ENCODE measurements at places on chromosomes 3 and 15. TPM values are rescaled to one million over a fixed set of nuclear protein-coding genes. Genes with fewer than 3 reads are reported as not detected.

Gene CERS3
- 0.28 TPM for total RNA-seq

Gene CA12
- 7.5 TPM for total RNA-seq

Gene IL17RD
- total RNA-seq, result 20.0 TPM

Gene LRRN1
- 57.4 TPM for total RNA-seq

Gene DGKG
- 5.6 TPM for total RNA-seq

Gene CLDN16
- total RNA-seq, result 0.39 TPM

Gene SORD
- total RNA-seq, result 24.6 TPM

Gene FBXO40
- 0.06 TPM for total RNA-seq

Gene STXBP5L
- total RNA-seq, result 19.1 TPM

Gene SPSB4
- total RNA-seq, result 8.1 TPM

Gene SCAANT1
- total RNA-seq, result not detected

Gene TNFSF10
- 13.0 TPM for total RNA-seq

Gene WWTR1
- 43.3 TPM for total RNA-seq

- no peak for DNase-seq
Measured at GRCh38 chr3:194785315-194785714, 99.6 kb downstream of the FAM43A start.

DNA sequence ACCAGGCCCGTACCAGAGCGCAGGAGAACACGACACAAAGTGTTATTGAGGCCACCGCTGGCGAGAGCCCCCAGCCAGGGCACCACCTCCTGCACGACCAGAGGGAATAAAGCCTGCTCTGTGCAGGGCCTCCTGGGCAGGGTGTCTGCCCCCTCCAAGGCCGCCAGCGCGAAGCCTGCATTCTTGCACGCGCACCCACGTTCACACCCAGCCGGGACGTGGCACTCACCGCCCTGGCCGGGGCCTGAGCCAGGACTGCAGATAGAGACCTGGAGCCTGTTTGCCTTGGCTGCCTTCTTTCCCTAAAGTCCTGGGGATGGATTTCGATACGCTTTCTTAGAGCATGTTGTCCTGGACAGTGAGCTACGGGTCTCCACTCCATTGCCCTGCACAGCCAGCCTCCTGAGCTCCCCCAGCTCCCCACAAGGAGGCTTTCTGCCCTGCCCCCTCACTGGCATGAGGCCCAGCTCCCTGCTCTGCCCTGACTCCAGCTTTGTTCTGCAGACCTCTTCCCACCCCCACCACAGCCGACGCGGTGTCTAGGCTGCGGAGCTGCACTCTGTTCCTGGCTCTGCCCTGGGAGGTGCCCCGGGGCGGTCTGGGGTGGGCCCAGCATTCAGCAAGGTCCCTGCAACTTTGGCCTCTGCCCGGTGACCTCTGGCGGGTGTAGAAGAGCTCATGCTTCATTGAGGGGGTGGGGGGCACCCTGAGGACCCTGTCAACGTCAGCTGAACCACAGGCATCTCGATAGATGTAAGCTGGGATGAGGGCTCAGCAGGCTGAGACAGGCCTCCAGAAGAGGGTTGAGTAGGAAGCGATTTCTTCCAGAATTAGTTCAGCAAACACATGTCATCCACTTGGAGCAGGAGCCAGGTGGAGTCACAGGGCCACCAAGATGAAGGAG is 145.0 kb downstream of the LRRK1 start:
- DNase-seq, result no peak

DNA sequence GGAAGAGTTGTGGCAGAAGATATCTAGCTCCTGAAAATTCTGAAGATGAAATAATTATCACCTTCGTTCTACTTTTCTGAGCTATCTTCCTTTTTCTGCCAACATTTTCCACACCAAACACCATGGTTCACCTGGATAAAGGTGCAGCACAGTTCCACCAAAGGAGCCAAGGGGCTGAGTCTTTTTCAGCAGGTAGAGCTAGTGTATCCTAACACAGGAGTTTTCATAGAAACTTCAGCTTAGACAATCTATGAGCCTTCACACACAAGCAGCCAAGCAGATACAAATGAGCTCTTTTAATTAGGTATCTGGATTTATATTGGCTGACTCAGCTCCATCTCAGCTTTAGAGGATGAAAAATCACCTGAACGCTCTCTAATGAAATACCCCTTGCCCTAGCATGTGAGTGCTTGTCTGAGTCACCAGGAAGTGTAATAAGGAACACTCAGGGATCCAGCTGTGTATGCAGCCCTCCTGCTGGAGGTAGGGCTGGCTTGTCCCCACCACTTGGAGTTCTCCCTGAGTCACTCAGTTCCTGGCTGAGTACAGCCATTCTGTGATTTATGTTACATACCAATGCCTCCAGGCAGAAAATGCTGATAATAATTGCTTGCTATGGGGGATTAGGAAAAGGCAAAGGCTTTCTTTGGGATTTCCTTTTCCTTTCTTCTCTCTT is 385.7 kb downstream of the LSAMP start:
- no peak for DNase-seq

- no peak for DNase-seq
Measured at GRCh38 chr3:3447641-3448040, 268.1 kb upstream of the CRBN start.

DNA sequence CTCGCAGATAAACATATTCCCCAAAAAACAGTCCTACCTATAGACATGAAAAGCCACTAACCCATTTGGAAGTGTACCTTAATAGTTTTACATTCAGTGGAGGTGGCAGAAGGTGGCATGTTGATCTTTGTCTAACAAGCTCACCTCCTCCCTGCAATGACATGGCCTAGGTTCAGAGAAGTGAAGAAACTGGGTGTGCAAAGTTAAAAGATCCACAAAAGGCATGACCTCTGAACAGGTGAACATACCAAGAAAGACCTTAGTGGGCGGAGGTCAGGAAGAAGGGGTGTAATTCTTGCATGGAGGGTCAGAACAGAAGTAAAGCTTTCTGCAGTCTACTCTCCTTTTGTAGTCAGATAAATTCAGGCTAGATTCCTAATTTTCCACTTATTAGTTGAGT is 822 bp downstream of the MRPL3 start:
- no peak for DNase-seq

GRCh38 chr15:68572921-68573320 is 5.9 kb upstream of the CORO2B start:
- DNase-seq, result no peak

DNA sequence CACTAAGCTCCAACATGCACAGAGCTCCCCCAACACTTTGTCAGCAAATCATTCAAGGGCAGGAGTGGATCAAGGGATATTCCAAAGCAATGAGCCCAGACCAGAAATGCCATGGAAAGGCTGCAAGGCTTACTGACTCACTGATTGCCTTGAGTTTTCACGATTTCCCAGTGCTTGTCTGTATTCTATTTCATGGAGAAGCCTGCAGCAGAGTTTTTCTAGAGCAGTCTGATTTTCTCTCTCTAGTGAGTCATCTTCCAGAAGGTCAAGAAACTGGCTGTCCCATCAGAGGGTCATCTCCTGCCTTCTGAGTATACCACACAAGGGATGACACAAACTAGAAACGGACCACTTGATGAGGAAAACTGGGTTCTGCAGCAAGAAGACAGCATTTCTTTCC is 16.5 kb downstream of the LMCD1 start:
- DNase-seq, result no peak

DNA sequence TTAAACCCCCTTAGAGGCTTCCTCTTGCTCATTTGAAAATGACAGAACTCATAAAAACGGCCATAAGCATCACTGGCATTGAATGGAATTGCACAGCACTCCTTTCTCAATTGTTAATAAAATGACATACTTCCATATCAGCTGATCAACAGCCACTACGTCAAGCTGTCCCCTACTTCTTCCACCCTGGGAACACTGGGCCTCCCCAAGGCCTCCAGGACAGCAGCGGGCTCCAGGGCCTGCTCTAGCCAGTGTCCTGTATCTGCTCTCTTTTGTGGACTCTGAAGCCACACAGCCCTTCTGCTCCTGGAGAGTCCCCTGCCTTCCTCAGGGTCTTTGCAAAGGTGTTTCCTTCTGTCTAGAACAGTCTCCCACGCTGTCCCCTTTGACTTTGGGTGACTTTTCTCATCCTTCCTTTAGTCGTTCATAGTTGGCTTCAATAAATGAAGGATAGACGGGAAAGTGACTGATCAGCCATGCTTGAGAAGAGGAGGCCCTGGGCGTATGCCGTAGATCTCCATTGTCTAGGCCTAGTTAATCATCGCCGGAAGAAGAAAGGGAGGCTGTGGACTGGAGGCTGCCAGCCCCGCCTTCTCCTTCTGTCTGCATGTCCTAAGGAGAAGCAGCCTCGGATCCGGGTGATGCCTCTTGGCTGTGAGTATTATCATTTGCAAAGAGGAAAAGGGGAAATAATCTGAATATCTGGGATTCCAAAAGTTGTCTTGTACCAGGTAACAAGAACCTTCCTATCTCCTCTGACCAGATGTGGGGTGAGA is 4.7 kb upstream of the THSD4 start:
- DNase-seq, result no peak

GRCh38 chr3:136753326-136753939 is 1.3 kb upstream of the STAG1 start:
- DNase-seq, result no peak

- no peak for DNase-seq
Measured at GRCh38 chr15:74920456-74920855, 13.8 kb upstream of the FAM219B start.

GRCh38 chr15:55484917-55485672 is 22.9 kb downstream of the DNAAF4 start:
- no peak for DNase-seq

- DNase-seq, result peak; percentile 52
Measured at GRCh38 chr3:50189274-50189673, 2.1 kb upstream of the GNAT1 start.

DNA sequence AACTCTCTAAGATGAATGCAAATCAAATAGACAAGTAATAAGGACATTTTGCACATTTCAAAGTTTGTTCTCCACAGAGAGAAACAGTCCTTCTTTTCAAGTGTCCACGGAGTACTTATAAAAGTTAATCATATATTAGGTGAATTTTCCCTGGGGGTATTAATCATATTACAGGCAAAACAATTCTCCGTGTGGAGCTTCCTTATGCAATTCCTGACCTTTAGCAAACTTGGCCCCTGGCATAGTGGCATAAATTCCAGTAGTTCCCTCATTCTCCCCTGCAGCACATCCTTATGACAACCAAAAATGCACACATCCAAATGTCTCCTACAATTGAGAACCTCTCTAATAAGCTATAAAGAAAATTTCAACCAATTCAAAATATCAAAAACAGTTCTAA is 34.4 kb downstream of the FSIP1 start:
- no peak for DNase-seq

GRCh38 chr15:25690673-25691543 is 172.2 kb downstream of the ATP10A start:
- no peak for DNase-seq

GRCh38 chr3:177488740-177489139 is 291.5 kb upstream of the TBL1XR1 start:
- DNase-seq, result no peak

DNA sequence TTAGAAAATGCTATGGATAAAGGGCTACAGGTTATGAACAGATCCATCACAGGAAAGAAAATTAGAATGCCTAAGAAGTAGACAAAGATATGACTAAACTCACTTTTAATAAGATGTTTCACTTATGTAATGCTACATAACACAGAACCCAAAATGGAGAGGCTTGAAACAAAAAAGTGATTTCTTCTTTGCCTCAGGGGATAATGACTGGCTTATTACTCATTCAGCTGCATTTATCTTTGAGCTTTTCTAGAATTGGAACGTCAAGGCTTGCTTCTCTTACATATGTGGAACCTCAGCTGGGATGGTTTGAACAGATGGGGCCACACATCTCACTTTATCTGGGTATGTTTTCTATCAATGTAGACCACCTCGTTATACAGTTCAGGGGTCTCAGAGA is 120.6 kb upstream of the EPHA3 start:
- no peak for DNase-seq

- DNase-seq, result no peak
Measured at GRCh38 chr3:111812701-111813100, 46.4 kb upstream of the PHLDB2 start.

DNA sequence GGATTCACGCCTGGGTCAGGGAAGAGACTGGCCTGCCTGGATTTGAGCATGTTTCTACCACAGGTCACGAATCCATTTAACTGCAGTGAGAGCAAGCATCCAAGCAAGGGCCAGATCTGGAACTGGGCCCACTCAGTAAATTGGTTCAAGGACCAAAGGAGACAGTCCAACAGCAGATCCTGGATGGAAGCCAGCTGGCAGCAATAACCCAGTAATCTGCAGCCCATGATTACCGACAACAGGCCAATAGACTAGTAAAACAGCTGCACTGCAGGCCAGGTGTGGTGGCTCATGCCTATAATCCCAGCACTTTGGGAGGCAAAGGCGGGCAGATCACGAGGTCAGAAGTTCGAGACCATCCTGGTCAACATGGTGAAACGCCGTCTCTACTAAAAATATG is 11.8 kb downstream of the SAMD7 start:
- peak; percentile 69 for DNase-seq

GRCh38 chr3:32240159-32240545 is 1.7 kb downstream of the CMTM8 start:
- DNase-seq, result peak; percentile 19

DNA sequence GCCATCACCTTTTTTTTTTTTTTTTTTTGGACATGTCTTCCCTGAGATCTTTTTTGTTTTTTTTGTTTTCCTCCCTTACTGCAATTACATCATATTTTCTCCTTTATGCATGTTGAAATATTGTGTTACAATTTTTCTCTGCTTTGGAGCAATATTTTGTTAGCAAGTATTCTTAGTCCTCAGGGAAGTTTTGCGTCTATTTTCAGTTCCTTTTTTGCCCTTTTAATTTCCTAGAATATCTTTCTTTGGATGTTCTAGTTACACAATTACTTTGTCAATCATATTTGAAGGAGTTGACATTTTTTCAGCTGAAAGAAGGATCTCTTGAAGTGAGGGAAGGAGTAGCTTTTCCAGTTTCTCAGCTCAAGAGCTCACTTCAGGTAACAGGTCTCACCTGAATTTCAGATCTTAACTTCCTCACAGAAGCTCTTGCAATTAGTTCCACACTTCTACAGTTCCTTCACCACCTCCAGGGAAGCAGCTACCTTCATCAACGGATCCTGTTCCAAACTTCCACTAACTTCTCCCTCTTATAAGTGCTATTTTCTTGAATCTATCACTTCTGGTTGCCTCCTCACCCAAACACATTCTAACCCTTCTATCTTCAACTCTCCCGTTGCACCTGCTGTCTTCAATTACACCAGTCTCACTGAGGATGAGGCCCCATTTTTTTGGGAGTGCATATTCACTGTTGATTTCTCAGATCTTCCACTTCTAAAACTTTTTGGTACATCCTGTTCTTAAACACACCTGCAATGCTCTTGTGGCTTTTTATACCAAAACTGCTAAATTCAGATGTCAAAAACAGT is 57.8 kb upstream of the CPOX start:
- no peak for DNase-seq

GRCh38 chr3:47586746-47587145 is 8.1 kb upstream of the CSPG5 start:
- DNase-seq, result no peak

DNA sequence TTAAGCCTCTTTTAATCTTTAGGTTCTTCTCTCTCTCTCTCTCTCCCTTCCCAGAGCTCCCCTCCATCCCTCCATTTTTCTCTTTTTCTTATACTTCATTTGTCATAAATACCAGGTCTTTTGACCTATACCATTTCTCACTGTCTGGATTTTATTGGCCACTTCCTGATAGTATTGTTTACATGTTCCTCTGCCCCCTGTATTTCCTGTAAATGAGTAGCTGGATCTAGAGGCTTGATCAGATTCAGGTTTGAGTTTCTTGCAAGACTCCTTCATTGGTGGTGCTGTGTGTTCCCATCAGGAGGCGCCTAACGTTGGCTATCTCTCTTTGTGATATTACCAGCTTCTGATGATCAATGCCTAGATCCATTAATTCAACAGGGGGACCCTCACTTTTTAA is 42.2 kb downstream of the DAPK2 start:
- no peak for DNase-seq
